Psoas muscle (tissue), 8 donors: ENCODE measurements at places on chromosomes 12 and 14. TPM values are rescaled to one million over a fixed set of nuclear protein-coding genes. Genes with fewer than 3 reads are reported as not detected.

GRCh38 chr12:53816360-53817020 lies 64.7 kb upstream of the CISTR start:
- no peak overlapping the region for H3K27ac ChIP-seq
- no peaks in the 10 kb centered on the region for H3K4me1 ChIP-seq
- no peak overlapping the region for H3K4me3 ChIP-seq
- DNase-seq = no peak
- H3K36me3 ChIP-seq = no peaks in the 10 kb centered on the region
- H3K27me3 ChIP-seq = peaks cover 38% of the 10 kb centered on the region

DNA sequence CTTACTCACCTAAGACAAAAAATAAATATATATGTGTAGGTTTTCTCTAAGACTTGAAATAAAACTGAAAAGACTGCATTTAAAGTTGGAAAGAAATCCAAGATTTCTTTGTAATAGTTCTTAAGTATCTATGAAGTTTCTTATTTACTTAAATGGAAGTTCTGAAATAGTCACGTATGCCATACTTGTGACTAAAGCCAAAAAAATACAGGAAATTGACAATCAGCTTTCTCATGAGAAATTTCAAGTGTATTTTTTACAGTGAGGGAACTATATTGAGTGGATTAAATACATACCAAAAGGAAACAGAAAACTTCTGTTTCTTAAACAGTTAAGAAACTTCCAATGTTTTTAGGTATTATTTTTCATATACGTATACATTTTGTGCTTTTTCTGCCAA lies 188.1 kb downstream of the DPY19L2 start:
- no peak overlapping the region for H3K4me3 ChIP-seq
- DNase-seq = no peak

DNA sequence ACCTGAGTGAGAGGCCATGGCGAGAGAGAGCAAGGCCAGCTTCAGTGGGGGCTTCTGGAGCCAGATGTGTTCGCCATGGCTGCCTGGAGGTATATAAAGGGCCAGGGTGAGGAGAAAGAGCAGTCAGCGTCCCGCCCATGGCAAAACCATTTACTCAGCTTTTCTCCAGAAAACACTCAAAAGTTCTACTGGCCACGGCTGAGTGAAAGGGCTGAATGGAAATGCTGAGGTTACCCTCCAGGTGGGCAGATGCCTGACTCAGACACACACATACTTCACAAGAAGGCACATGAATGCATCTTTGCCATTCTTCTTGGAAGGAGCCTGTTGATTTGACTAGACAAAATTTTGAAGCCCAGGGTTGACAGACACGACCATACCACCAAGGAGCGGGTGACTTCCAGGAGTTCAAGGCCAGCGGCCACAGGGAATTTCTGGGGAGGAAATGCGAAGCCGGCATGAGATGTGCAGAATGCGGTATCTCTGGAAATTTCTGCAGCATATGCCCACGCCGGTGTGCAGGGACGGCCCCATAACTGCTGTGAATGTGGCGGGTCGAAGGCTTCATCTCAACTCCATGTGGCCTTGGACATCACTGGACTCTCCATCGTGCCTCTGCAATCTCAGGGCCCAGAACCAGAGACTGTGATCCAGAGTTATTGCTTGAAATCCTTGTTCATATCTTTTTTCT lies at the start of gene IL31:
TSS of gene IL31 (minus strand) at position 67 of the 691 bp plus-strand sequence. CDS start at position 18, 49 bp downstream.
- H3K36me3 ChIP-seq = no peaks in the 10 kb centered on the region
- DNase-seq = no peak
- H3K4me1 ChIP-seq = no peaks in the 10 kb centered on the region
- H3K27ac ChIP-seq = no peak within 1 kb of the TSS
- no peak within 1 kb of the TSS for H3K4me3 ChIP-seq
- no peaks in the 10 kb centered on the region for H3K27me3 ChIP-seq

The PRH2 gene
- not detected for polyA plus RNA-seq

The EIF2S3B gene
- 0.40 TPM for polyA plus RNA-seq

The OXA1L gene
- 168 TPM for polyA plus RNA-seq
